Mucosa of gallbladder (tissue), 1 donor: ENCODE measurements at places on chromosomes 6 and 20. TPM values are rescaled to one million over a fixed set of nuclear protein-coding genes. Genes with fewer than 3 reads are reported as not detected.

DNA sequence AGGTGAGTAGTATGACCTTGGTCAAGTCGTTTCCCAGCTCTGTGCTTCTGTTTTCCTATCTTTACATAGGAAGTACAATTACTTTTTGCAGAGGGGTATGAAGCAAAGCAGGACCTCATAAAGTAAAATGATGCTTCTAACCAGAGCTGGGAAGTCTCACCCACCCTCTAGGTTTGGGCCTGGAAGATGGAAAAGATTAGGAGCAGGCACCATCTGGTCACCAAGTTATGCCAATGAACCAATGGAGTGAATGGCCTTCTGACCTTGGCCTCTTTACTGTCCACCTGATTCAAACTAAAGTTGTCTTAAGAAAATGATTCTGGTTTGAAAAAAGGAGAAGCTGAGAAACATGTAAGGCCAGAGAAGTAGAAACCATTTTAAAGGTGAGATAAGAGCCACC is 68.9 kb upstream of the CTNNBL1 start:
- DNase-seq, result no peak

- no peak for DNase-seq
Measured at GRCh38 chr6:25484900-25485299, 167.1 kb upstream of the SCGN start.

GRCh38 chr6:117423754-117424153 is 2.0 kb downstream of the ROS1 start:
- DNase-seq, result no peak

- no peak for DNase-seq
Measured at GRCh38 chr20:46635514-46636136, 15.6 kb downstream of the SLC13A3 start.

DNA sequence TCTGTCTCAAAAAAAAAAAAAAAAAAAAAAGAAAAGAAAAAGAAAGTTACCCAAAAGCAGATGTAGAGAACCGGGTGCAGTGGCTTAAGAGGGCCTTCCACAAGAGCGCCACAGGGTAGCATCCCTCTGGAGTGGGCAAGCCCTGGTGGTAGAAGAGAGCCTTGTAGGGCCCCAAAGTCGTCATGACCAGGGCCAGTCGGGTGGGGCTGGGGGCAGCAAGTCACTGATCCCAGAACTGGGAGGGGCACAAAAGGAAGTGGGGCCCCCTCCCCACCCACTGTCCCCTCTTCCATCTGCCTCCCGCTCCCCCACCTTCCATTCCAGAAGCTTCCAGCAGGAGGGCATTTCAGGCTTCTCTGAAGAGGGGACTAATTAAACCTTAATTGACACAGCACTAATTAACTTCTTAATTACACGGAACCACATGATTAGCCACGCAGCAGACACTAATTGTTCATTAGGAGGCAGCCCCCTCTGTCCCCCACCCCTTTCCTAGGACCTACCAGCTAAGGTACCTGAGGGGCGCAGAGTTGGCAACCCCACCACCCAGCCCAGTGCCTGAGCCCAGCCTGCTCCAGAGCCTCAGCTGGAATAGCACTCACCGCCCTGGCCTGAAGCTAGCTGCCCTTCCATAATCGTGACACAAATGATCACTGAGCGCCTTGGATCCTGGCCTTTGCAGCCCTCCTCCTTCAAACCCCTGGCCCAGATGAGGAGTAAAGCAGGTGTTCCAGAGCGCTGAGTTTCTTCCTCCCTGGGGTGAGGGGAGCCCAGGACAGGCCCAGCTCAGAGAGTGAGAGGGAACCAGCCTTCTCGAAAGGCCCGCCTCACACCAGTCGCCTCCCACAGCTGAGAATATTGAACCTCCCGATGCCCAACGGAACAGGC is 34.8 kb downstream of the MDFI start:
- no peak for DNase-seq

Gene SEL1L2
- total RNA-seq, result 0.52 TPM

DNA sequence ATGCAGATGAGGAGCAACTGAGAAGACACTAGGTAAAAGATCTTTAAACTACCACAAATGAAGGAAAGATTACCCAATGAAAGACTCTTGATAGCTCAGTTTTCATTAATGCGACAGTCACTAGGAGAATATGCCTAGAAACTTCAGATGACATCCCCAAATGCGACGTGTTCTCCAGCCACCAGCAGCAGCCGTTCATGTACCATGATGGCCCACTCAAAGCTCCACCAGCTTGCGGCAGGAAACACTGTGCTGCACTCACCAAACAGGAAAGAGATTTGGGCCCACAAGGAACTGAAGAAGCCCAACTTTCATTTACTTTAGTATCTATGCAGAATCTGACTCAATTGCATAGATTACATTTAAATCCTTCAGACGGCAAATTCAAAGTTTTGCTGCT is 7.5 kb downstream of the DIDO1 start:
- DNase-seq, result no peak

DNA sequence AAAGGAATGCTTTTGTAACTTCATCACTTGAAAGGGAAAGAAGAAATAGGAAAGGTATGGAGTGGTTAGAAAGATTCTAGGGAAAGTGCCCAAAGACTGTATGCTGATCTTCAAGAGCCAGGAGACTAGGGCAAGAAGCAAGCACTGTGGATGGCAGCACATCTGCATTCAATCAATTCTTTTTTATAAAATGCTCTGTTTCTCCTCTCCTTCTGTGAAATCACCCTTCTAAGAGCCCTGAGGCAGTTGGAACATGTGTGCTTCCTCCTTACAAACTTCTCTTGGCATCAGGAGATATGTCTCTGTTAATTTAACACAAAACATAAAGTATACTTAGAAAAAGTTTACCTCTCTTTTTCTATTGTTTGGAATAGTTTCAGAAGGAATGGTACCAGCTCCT is 1162.2 kb upstream of the GJE1 start:
- no peak for DNase-seq

DNA sequence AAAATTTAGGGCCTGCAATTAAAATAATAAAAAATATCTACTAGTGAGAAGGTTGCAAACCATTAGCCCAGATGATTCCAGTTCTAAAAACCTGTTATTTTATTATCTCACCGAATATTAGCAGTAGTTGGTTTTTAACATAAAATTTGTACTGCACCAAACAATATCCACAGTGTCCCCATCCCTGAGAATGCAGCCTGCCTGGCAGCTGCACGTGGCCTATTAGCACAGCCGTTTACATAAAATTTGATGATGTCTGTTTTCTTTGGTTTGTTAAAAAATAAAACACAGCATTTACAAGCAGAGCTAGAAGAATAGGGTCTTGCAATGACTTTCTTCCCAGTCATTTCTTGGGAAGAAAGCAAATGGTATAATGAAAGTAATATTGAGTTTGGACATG is 58.2 kb downstream of the FUT9 start:
- DNase-seq, result no peak

- DNase-seq, result no peak
Measured at GRCh38 chr6:41474213-41474933, 71.8 kb upstream of the FOXP4 start.

Gene ADIG
- not detected for total RNA-seq

Gene NRSN1
- 0.12 TPM for total RNA-seq

- no peak for DNase-seq
Measured at GRCh38 chr6:165013701-165014100, 295.7 kb downstream of the C6orf118 start.

- DNase-seq, result no peak
Measured at GRCh38 chr6:87210979-87211378, 55.6 kb downstream of the ZNF292 start.

Gene OR2H2
- total RNA-seq, result not detected

Gene PLEKHG1
- 24.5 TPM for total RNA-seq

GRCh38 chr6:33877982-33878535 is 74.3 kb upstream of the MLN start:
- DNase-seq, result peak; percentile 82

DNA sequence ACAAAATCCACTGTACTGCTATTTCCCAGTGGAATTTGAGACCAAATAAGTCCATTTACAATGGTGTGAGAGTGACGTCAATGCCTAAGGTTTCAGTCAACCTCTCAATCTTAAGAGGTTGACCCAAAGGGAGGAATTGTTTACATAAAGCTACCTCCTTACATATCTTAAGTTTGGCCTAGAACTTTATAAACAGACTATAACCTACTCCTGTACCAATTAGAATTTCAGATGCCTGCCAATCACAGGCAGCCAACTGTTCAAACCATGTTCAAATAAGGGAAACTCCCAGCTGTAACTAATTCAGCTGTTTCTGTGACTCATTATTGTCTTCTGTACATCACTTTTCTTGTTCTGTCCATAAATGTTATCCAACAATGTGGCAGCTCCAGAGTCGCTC is 14.5 kb downstream of the LGSN start:
- DNase-seq, result no peak

Gene DEFB132
- not detected for total RNA-seq

- DNase-seq, result no peak
Measured at GRCh38 chr20:17827759-17828559, 128.2 kb downstream of the BANF2 start.

Gene RFX6
- total RNA-seq, result not detected

Gene TNXB
- total RNA-seq, result 30.1 TPM

GRCh38 chr6:4420160-4420865 is 284.9 kb upstream of the ECI2 start:
- no peak for DNase-seq

GRCh38 chr20:32216179-32217142 is 8.8 kb downstream of the POFUT1 start:
- DNase-seq, result no peak

DNA sequence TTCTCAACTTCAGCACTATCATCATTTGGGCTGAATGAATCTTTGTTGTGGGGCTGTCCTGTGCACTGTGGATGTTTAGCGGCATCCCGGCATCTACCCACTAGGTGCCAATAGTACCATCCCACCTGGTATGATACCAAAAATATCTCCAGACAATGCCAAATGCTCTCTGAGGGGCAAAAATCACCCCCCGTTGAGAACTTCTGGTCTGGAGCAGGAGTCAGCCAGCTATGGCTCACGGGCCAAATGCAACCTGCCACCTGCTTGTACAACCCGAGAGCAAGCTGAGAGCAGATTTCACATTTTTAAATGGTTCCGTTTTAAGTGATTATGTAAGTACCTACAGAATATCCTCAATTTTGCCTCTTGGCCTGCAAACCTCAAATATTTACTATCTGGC is 26.8 kb downstream of the KCNB1 start:
- DNase-seq, result no peak

GRCh38 chr6:146548898-146549374 is 5.3 kb downstream of the RAB32 start:
- DNase-seq, result no peak

DNA sequence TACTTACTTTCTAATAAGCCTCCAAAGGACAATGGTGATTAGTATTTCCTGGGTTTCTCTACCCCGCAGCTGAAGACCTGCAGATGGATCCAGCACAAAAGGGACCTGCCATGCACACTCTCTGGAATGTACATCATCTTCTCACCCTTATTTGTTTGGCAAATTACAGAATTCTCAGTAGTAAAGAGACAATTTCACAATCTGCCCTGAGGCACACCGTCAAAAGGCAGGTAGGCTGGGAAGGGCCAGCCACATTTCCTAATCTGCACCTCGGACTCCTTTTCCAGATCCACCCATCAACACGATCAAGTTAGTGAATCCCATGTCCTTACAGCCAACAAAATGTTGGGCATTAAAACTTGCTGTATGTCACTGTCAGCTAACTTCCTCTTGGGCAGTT is 4.9 kb downstream of the OVOL2 start:
- no peak for DNase-seq

Gene SOX18
- 30.1 TPM for total RNA-seq

Gene EPM2A
- total RNA-seq, result 16.5 TPM

DNA sequence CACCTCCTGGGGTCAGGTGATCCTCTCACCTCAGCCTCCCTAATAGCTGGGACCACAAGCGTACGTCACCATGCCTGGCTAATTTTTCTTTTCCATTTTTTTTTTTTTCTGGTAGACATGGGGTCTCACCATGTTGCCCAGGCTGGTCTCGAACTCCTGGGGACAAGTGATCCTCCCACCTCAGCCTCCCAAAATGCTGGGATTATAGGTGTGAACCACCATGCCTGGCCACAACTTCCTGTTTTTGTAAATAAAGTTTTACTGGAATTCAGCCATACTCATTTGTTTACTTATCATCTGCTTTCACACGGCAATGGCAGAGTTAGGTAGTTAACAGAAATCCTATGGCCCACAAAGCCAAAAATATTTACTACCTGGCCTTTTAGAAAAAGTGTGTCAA is 7.8 kb upstream of the RUNX2 start:
- DNase-seq, result no peak

Gene ANKEF1
- 8.2 TPM for total RNA-seq

DNA sequence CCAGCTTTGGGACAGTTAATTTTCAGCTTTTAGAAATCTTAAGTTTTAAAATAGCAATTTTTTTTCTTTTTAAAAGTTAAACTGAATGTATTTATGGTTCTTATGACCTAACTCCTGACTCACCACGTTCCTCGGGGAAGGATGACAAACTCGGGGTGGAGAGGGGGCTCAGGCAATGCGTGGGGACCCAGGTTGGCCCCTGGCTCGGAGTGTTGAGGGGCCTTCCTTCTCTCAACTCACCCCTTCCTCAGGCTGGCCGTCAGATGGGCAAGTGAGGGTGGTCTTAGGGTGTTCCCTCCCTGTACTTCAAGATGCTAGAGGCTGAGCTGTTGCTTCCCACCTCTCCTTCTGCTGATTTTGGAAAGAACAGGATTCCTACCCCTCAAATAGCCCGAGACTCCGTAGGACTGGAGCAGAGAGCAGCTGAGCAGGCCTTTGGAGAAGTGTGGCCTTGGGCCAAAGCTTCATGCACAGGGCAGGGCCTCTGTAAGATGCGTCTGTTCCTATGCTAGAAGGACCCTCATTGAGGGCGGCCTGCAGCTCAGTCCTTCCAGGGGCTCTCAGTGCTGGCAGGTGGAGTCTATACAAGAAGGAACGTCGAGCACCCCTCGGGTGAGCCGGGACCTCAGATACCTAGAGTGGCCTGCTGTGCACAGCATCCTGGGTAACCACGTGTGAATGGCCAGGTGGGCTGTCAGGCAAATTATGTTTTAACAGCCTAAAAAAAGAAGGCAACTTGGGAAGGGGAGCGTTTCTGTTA is 79.3 kb downstream of the TCP11 start:
- DNase-seq, result no peak

Gene TFAP2C
- total RNA-seq, result 2.1 TPM

GRCh38 chr6:84317463-84317862 is 90.0 kb upstream of the CEP162 start:
- no peak for DNase-seq

DNA sequence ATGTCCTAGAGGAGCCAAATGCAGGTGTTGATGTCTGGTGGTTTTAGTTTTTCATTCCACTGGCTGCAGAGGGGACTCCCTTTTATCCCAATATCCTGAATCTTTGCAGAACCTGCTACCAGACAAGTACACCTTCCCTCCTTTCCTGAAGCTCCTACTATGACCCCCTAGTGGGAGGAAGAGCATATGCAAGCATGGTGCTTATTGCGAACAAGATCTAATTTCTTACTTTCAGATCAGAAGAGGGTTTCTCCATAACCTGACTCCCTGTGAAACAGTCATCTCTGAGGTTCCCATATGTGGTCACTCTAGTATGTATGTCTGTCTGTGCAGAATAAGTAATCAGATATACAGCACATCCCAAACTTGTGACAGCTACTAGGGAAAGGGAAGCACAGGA is 277.2 kb downstream of the ARHGAP18 start:
- no peak for DNase-seq

DNA sequence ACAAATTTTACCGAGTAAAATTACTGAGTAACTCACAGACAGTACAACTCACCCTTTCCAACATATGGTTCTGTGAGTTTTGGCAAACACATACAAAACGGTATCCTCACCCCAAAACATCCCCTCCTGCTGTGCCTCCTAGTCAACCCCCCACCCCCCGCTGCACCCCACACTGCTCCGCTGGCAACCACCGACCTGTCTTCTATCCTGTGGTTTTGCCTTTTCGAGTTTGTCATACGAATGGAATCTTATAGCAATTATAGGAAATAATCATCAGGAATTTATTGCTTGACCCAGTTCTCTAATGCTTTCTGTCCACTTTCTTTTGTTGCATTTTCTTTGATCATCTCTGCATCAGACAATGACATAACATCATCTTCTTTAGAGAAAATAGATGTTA is 312.3 kb downstream of the KIF16B start:
- no peak for DNase-seq
